ENCODE measurements at places on chromosomes 6 and 20.

GRCh38 chr6:28357036-28357435, 7.3 kb downstream of the ZKSCAN3 start:
- no peak for DNase-seq

- peak; percentile 47 for DNase-seq
These were observed 31.8 kb upstream of the EMILIN3 start for GRCh38 chr20:41398408-41398807.

- DNase-seq = peak; percentile 6
These were observed 30.2 kb upstream of the CST7 start for GRCh38 chr20:24918579-24919566.

GRCh38 chr6:34570066-34570833, 14.1 kb upstream of the SPDEF start:
- no peak for DNase-seq
